Hippocampal formation (tissue), 2 donors: ENCODE measurements at places on chromosomes 6 and 20.

- no peak for DNase-seq
These were observed 10.0 kb downstream of the TRAM2 start for GRCh38 chr6:52566853-52567279.

- DNase-seq: no peak
These were observed 92.3 kb downstream of the MRPL14 start for GRCh38 chr6:44034931-44035345.

DNA sequence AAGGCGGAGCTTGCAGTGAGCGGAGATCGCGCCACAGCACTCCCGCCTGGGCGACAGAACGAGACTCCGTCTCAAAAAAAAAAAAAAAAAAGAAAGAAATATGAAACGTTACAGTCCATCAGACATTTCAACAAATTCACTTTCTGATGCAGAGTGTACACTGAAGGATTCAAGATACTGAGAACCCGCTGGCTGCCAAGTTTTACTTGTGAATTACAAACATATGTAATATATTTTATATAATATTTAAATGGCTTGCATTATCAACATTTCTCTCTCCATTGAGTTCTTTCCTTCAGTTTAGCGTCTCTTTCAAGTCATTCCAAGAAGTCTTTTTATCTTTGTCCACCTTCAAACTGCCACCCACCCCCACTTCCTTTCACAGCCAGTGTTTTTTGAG lies 240.9 kb upstream of the RNF217 start:
- no peak for DNase-seq

DNA sequence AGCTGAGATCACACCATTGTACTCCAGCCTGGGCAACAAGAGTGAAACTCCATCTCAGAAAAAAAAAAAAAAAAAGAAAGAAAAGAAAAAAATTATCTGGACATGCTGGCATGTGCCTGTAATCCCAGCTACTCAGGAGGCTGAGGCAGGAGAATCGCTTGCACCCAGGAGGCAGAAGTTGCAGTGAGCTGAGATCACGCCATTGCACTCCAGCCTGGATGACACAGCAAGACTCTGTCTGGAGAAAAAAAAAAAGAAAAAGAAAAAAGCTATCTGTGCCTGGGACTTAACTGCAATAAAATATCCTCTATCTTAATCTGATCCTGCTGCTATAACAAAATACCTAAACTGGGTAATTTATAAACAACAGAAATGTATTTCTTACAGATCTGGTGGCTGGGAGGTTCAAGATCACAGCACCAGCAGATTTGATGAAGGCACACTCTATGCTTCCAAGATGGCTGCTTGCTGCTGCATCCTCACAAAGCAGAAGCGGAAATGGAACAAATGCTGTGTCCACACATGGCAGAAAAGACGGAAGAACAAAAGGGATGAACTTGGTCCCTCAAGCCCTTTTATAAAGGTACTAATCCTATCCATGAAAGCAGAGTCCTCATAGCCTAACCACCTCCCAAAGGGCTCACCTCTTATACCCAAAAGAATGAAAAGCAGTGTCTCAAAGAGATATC lies 273.3 kb upstream of the JARID2 start:
- no peak for DNase-seq

DNA sequence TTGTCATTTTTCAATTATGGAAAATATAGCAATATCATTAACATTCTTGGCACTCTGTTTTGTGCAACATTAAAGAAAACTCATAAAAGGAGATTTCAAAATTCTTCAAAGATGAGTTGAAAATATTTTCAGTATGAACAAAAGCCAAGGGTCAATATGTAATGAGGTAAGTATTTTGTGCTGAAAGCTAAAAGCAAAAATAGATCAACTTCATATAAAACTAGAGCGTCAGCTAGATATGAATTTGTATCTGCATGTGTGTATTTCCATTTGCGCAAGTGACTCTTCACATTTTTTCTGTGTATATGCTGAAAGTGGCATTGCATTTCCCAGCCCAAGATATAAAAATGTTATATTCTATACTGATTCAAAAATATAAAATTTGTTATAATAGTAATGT lies 492.1 kb upstream of the EYS start:
- no peak for DNase-seq

- DNase-seq: no peak
These were observed 135.4 kb downstream of the BFSP1 start for GRCh38 chr20:17395729-17396128.

DNA sequence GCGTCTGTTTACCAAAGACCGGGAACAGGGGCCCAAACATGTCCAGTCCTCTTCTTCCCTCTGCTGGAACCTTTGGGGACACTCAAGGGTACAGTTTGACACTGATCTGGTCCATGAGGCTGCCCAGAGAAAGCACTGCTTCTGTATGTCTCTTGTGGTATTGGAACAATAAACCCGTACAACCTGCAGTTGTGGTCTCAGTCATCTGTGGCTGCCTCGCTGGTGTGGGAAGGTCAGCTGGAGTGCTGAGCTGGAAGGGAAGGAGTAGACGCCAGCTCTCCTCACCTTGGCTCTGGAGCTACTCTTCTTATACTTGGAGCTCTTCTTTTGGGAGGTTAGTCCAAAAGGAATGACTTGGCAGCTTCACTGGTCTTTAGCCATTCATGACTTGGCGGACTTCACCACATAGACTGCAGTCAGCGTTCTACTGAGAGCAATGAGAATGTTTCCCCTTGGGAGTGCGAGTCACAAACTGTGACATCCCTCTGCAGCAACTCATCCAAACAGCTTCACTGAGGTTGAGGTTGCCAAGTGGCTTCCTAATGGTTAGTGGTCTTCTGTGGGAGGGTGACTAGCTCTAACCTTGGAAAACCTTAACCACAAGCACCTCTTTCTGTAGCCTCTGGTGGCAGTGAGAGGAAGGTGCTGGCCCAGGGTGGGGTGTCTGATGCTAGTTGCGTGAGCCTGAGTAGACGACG lies 81.2 kb downstream of the ASXL1 start:
- no peak for DNase-seq
